ENCODE measurements at places on chromosomes 12 and 14.

DNA sequence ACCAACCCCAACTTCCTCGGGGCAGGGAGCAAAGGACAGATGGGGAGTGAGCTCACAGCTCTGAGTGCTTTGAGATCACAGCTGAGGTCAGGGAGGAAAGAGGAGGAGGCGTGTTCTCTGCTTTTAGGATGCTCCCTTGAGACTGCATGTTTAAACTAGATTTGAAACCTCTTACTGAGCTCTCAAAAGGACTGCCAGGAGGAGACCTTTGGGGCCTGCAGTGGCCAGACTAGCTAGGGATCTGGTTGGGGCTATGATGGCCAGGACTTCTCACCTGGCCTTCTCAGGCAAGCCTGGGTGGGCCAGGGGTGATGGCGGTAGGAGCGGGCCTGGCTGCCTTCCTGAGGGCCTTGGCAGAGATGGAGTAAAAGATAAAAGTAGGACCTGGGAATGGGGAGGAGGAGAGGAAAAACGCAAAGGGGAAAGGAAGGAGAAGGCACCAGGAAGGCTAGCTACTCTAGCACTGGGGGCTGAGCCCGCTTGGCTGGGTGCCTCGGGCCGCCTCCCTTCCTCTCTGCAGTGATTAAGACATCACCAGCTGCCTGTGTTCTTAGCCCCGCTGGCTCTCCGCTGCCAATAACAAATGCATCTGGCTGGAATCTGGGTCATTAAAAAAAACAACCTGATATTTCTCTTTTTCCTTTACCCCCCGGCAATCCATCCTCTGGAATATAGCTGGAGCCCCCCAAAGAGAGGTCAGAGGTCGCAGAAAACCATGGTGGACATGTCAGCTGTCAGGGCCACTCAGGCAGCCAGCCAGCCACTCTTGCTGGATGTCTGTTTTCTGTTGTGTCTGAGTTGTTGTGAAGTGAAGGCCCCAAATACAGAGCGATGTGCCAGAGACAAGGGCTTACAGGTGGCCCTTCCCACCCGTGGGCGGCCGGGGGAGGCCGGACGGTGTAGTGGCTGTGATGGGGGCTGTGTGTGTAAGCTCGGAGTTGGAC, 141.3 kb downstream of the TSPAN9 start:
- DNase-seq: no peak

GRCh38 chr12:80269803-80270552, 170.6 kb downstream of the OTOGL start:
- no peak for DNase-seq

DNA sequence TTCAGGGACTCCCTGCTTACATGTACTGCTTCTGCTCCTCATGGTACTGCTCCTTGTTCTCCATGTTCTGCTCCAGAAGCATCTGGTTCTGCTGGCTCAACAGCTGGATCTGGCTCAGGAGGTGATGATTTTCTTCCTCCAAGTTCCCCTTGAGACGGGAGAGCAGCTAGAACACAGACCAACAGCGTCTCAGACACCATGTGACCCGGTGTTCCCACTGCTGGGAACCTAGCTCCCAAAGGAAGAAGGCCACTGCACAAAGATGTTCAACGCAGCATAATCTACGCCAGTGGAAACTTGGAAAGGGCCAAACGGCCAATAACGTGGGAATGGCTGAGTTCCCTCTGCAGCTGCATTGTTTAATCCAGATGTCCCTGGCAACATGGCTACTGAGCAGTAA, 49.6 kb upstream of the GPR68 start:
- no peak for DNase-seq

- DNase-seq: no peak
These were observed 28.3 kb downstream of the LRCOL1 start for GRCh38 chr12:132582058-132582420.

DNA sequence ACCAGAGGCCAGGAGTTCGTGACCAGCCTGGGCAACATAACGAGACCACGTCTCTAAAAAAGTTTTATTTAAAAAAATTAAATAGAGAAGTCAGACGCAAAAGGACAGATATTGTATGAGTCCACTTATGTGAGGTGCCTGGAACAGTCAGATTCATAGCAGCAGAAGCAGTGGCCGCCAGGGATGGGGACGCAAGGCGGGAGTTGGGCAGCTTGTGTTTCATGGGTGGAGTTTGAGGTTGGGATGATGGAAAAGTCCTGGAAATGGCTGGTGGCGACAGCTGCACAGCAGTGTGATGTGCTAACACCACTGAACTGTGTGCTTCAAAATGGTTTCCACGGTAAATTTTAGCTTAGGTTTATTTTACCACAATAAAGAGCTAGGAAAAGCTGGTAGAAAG, 57.6 kb upstream of the DDX11 start:
- no peak for DNase-seq

GRCh38 chr12:43109631-43110345, 442.2 kb downstream of the ADAMTS20 start:
- DNase-seq: no peak

All from effector memory CD8-positive, alpha-beta T cell (primary cell).